CD4-positive, CD25-positive, alpha-beta regulatory T cell (primary cell): ENCODE measurements at places on chromosomes 12 and 14. TPM values are rescaled to one million over a fixed set of nuclear protein-coding genes. Genes with fewer than 3 reads are reported as not detected.

Gene KLRC2
- total RNA-seq: not detected

DNA sequence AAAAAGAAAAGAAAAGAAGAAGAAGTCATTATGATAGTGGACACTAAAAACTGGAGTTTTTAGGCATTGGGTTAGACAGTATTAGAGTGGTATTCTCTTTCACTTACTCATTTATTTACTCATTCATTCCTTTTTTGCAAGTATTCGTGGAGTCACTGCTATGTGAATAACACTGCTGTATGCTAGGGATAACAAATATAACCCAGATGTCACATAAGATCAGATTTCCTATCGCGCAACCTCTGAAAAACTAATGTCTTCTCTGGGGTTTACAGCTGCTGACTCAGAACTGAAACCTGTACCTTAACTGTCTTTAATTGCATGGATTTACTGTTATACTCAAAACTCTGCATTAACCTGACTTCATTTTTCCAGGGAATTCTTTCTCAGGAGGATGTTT, 353.7 kb downstream of the LRIG3 start:
- no peaks in the 10 kb centered on the region for H3K36me3 ChIP-seq
- no peaks in the 10 kb centered on the region for H3K4me1 ChIP-seq
- no peak overlapping the region for H3K4me3 ChIP-seq
- no peak for DNase-seq
- H3K27ac ChIP-seq: no peak overlapping the region
- H3K27me3 ChIP-seq: no peaks in the 10 kb centered on the region

Gene PROX2
- total RNA-seq: not detected

DNA sequence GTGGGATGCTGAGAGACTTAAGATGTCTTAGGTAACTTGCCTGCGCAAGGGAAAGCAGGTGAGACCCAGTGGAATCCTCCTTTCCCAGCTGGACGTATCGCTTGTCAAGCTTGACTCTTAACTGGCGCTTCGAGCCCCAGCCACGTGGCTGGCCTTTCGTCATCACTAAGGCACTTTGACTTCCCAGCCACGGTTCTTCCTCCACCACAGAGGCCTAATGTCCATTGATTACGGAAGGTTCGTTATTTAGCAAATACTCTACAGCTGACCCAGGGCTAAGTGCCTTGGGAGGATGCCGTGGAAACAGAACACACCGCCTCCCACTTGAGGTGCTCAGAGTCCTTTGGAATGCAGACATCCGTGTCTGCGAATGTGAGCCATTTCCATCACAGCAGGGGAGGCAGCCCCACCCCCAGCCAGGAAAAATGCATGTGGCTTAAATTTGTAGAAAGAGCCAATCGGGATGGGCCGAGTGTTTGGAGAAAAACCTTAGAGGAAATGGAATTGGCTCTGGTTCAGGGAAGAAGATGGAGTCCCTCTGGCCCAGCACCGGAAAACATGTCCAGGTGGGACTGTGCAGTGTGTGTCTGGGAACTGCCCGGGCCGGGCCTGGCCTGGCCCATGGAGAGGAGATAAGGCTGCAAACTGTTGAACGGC, 115.7 kb downstream of the PLXNC1 start:
- H3K4me1 ChIP-seq: peaks cover 20% of the 10 kb centered on the region
- no peaks in the 10 kb centered on the region for H3K27me3 ChIP-seq
- no peak overlapping the region for H3K4me3 ChIP-seq
- H3K36me3 ChIP-seq: no peaks in the 10 kb centered on the region
- H3K27ac ChIP-seq: no peak overlapping the region

DNA sequence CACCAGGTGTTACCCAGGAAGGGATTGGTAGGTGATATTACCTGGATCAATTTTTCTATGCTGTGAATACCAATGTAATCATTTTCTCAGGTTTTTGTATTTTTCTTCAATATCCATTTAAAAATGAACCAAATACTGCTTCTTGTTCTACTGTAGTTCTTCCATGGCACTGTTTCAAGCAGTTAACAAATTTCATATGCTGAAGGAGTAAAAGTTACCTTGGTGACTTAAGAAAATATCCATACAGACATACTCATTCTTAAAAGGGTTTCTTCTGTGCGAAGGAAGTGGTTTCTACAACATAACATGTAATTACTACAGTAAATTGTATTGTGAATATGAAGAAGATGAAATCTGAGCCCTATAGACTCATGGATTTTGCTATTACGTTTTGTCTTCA, 222.5 kb downstream of the TMEM117 start:
- no peaks in the 10 kb centered on the region for H3K4me1 ChIP-seq
- no peak overlapping the region for H3K27ac ChIP-seq
- H3K27me3 ChIP-seq: no peaks in the 10 kb centered on the region
- H3K4me3 ChIP-seq: no peak overlapping the region
- no peak for DNase-seq
- H3K36me3 ChIP-seq: no peaks in the 10 kb centered on the region

DNA sequence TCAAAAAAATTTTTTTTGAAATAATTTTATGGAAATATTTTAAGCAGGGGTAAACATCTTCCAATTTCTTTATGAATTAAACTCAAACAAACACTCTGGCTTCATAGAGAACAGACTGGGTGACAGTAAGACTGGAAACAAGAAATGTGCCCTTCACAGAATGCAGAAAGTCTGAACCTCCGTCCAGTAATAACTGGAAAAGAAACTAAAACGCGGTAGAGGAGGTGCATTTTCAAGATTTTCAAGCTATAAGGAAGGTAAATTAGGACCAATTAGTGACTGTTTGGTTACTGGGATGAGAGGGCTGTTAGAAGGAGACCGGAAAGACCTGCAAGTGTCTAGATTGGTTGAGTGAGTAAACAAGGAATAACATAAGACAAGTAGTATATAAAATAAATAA, 245.7 kb downstream of the CEP128 start:
- no peaks in the 10 kb centered on the region for H3K27me3 ChIP-seq
- no peak for DNase-seq
- H3K36me3 ChIP-seq: no peaks in the 10 kb centered on the region

Gene DCAF4
- total RNA-seq: 32.6 TPM

- no peaks in the 10 kb centered on the region for H3K4me1 ChIP-seq
- H3K36me3 ChIP-seq: no peaks in the 10 kb centered on the region
- no peak overlapping the region for H3K4me3 ChIP-seq
- no peaks in the 10 kb centered on the region for H3K27me3 ChIP-seq
- no peak for DNase-seq
Measured at GRCh38 chr12:42695490-42695995, 106.0 kb upstream of the PRICKLE1 start.

GRCh38 chr14:43438056-43438455, 1069.0 kb downstream of the FSCB start:
- DNase-seq: no peak
- H3K36me3 ChIP-seq: no peaks in the 10 kb centered on the region
- H3K4me1 ChIP-seq: no peaks in the 10 kb centered on the region
- no peak overlapping the region for H3K4me3 ChIP-seq
- no peaks in the 10 kb centered on the region for H3K27me3 ChIP-seq

- DNase-seq: no peak
- no peak within 1 kb of the TSS for H3K4me3 ChIP-seq
- no peaks in the 10 kb centered on the region for H3K36me3 ChIP-seq
- no peak within 1 kb of the TSS for H3K27ac ChIP-seq
- peaks cover 37% of the 10 kb centered on the region for H3K27me3 ChIP-seq
Measured at GRCh38 chr14:32938719-32939253, at the start of gene NPAS3. TSS of gene NPAS3 (plus strand) at chr14:32938879.

DNA sequence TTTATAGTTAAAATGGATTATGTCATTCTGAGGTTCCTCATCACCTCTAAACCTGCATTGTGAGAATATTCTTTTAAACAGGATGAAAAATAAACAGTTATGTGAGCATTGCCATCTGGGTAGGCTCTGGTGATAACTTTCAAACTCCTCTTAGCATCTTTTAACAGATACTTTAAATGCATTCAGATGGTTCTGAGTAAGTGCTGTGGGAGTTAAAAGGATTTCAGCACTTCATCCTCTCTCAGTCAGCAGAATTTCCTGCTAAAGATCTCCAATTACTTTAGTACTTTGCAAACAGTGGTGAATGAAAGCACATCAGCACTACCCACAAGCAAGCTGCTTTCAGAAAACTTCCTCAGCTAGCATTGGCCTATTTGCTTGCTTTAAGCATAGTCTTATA, 59.3 kb upstream of the TMTC1 start:
- no peaks in the 10 kb centered on the region for H3K4me1 ChIP-seq
- no peaks in the 10 kb centered on the region for H3K36me3 ChIP-seq
- no peak for DNase-seq
- no peak overlapping the region for H3K4me3 ChIP-seq
- H3K27ac ChIP-seq: no peak overlapping the region

Gene TMEM119
- total RNA-seq: 5.9 TPM

Gene FAM186B
- total RNA-seq: not detected

DNA sequence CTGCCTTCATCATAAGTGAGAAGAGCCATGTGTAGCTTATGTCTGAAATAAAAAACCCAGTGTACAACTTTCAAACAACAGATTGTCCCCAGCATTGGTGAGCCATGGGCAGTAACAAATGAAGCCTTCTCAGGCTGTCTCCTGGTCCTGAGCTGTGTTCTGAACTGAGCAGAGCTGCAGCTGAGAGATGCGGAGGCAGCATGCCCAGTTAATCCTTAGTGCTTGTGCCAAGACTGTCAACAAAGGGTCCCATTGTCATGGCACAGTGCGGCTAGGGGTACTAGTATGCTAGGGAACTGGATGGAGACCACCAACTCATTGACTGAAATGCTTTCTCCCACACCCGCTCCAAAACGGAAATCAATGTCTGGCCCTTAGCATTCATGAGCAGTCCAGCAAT, 154.3 kb downstream of the RMST start:
- H3K27ac ChIP-seq: no peak overlapping the region
- H3K4me3 ChIP-seq: no peak overlapping the region
- H3K27me3 ChIP-seq: no peaks in the 10 kb centered on the region
